Stimulated activated CD4-positive, alpha-beta T cell treated with anti-CD3 and anti-CD28 coated beads, Interleukin-2, amount 100 ng/mL, for 24 hours (primary cell): ENCODE measurements at places on chromosomes 3 and 15.

GRCh38 chr15:67136802-67137201, 71.4 kb downstream of the SMAD3 start:
- no peak for DNase-seq

DNA sequence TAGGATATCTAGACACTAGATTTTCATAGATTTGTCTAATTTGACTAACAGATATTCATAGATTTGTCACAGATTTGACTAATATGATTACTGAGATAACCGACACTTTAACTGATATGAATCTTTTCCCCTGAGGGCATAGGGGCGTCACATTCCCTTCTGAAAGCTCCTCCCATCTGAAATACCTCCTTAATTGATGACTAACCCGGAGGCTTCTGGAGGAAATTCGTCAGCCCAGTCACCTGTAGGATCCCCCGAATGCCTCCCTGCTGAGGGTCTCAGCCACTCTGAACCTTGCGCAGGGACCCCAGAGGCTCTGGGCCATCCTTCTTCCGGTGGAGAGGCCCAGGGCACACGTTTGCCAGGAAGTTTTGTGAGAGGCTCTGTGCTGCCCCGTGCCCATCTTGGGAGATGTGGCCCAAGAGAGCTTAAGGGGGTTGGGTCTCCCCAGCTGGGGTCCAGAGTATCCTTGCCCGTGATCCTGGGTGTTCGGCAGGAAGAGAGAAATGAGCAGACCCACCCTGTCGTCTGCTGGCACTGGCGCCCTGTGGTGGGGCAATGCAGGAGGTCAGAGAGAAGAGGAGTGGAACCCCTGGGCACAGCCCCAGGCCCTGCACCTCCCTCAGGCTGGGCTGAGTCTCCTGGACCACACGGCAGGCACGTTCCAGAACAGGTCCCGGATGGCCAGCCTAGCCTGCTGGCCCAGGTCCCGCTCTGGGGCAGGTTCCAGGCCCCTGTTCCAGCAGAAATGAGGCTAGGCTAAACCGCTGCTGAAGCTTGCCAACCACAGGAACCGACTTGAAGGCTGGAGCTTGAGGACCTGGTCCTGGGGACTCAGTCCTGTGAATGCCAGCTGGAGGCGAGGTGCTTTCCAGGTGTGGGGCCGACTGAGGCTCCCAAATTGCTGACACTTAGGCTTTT, 1.7 kb downstream of the PLA2G4D start:
- DNase-seq = no peak

DNA sequence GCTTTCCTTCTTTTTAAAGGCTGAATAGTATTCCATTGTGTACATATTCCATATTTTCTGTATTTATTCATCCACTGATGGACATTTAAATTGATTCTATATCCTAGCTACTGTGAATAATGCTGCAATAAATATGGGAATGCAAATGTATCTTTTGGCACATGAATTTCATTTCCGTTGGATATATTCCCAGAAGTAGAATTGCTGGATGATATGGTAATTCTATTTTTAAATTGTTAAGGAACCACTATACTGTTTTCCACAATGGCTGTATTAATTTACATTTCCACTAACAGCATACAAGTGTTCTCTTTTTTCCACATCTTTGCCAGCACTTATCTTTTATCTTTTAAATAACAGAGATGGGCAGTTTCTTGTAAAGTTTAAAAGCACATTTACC, 302.7 kb downstream of the CTNNB1 start:
- no peak for DNase-seq

GRCh38 chr3:142916605-142917004, 27.7 kb upstream of the PCOLCE2 start:
- no peak for DNase-seq

- no peak for DNase-seq
These were observed 84.4 kb downstream of the THSD4 start for GRCh38 chr15:71199384-71200351.

DNA sequence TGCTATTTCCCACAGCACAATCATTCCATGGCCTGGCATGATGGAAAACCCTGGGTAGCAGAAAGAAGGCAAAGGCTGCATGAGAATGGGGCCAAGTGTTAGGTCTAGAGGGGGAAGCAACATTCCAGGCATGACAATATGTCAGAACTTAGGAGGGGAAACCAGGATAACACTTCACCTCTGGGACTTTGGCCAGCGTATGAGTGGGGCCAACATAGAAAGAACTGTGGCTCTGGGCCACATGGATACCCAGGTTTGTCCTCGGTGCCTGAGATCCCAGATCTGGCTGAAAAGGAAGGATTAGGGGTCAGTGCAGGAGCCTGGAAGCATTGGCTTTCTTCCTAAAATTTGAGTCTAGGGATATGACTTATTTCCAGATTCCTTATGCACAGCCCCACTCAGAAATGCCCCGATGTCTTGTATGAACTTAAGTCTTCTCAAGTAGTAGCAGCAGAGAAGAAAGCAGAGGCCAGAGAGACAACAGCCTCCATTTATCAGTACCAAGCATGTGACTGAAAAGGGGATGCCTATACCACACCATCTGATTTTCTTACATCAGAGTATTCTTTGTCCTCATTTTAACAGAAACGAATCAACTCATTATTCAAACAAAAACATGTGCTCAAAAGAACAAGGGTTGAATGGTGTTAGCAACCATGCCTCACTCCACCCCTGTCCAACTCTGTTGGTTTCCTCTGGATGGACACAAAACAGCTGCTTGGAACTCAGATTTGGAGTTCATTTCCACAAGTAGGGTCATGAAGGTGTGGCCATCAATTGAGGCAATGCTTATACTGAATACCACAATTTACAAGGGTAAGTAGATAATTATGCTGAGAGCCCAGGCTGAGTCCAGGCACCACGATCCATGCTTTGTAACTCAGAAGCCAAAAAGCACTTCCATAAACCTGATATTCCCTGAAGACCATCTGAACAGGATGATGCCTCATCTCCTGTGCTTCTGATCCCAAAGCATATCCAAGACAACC, 43.7 kb upstream of the NDUFB4 start:
- no peak for DNase-seq

DNA sequence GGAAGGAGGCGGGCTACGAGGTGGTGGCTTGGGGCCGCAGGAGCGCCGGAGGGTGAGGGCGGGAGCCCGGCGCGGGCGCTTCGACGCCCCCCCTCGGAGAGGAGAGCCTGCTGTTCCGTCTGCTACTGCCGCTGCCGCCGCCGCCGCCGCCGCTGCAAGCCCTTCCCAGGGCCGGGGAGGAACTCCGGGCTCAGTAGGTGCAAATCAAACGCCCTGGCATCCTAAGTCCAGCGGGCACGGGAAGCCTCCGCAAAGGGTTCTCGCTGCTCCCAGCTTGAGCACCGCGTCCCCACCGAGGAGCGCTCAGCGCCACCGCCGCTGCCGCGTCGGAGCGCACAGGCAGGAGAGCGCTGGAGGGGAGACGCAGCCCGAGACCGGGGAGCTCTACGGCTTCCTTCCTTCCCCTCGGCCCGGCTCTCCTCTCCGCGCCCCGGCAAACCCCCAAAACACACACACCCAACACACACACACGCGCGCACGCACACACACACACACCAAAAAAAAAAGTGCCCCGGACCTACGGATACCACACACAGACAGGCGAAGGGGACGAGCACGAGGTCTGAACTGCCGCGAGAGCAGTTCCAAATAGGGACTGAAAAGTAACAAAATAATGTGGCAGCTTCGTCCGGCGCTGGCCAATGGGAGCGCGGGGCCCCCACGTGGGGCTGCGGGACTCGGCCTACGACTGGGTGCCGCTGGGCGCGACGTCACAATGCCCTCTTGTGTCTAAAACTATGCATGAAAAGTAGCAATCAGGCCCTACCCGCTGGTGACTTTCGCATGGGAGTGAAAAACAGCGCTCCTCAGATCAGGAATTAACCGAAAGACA, at the start of gene TLE3:
Gene TLE3 (minus strand): TSS at position 597 of the 832 bp plus-strand sequence. CDS start 1,119 bp downstream, outside the sequence.
- DNase-seq = peak; percentile 98

GRCh38 chr3:47961815-47962606, 54.2 kb downstream of the MAP4 start:
- DNase-seq = peak; percentile 6

- no peak for DNase-seq
These were observed 441.5 kb upstream of the RARB start for GRCh38 chr3:24986612-24987011.

DNA sequence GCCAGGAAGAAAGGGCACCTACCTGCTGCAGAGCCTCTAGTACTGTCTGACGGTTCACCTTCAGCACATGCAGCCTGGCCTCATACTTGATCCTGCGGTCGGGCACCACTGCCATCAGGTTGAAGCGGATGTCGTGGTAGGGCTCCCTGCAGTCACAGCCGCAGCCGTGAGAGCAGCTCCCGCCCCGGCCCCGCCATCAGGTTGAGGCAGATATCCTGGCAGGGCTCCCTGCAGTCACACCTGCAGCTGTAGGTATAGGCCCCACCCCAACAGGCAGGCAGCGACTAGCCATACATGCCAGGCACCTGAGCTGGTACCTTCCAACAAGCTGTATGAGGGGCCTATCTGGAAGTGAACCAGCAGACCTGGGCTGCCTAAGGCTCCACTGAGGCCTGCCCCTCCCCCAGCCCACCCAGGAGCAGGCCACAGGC, 38.7 kb downstream of the SEMA3G start:
- no peak for DNase-seq

DNA sequence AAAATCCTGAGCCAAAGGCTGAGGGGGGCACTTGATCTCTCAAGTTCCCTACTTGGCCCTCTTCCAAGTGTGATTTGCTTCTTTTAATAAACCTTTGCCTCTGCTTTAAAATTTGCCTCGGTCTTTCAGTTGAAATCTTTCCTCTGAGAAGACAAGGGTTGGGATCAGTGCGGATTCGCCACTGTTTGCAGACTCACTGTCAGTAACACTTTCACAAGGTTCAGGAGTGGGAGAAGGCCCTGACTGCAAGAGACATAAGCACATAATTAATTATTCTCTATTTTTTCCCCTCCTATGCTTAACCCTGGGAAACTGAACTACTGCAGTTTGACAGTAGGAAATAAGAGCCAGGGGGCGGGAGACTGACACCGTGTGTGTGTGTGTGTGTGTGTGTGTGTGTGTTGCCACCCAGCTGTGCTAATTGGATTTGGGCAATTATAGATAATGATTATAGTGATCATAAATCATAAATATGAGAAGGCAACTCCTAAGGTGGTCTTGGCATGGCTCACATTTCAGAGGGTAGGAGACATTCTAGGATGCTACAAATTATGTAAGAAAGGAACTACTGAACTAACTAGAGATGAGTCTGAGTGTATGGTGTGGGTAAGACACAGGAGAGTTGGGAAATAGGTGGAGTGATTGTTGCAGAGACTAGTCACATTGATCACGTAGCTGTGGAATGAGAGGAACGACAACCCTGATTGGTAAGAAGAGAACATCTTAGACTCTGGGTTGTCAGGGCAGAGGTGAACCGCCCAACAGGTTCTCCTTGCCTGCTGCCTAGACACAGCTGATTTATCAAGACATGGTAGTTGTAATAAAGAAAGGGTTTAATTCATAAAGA, 5.5 kb upstream of the ZNF662 start:
- no peak for DNase-seq

GRCh38 chr3:72999951-73000350, 3.3 kb downstream of the PPP4R2 start:
- no peak for DNase-seq

- no peak for DNase-seq
These were observed 805.8 kb downstream of the PLOD2 start for GRCh38 chr3:145355206-145355605.

GRCh38 chr3:9183811-9184460, 65.5 kb downstream of the SRGAP3 start:
- DNase-seq = no peak

- no peak for DNase-seq
These were observed 298.6 kb upstream of the STT3B start for GRCh38 chr3:31234145-31234544.

DNA sequence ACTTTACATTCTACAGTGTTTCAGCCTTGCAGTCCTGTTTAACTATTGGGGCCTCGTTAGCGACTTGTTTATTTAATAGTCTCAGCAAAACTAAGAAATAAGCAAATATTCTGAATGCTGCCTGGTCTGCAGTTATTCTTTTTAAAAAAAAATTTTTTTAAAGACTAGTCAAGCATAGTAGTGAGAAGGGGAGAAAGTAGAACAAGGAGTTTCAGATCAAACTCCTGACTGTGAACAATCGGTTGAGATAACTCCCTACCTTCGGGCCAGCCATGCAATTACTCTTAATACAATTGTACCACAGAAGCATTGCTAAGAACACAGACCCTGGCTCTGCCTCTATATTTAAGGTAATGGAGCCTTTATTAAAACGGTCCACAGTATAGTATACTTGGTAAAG, 5.8 kb upstream of the DUT start:
- no peak for DNase-seq

DNA sequence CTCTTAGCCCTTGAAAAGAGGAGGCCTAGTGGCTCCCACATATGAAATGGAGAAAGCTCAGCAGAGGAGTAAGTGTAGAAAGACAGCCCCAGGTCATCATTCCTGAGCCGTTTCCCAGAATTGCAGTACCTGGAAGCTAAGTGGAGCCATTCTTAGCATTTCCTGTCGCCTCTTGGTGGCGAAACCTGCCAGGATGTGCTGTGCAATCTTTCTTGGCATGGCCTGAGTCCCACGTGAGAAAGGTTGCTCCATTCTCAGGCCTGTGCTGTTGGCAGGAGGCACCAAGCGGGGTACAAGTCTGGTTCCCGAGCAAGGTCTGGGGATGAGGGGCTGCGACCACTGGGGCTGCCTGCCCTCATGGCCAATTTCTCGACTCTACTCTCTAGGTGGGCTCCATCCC, 207.2 kb upstream of the TPM1 start:
- no peak for DNase-seq

GRCh38 chr15:55737373-55737772, 5.6 kb downstream of the PRTG start:
- DNase-seq = no peak

DNA sequence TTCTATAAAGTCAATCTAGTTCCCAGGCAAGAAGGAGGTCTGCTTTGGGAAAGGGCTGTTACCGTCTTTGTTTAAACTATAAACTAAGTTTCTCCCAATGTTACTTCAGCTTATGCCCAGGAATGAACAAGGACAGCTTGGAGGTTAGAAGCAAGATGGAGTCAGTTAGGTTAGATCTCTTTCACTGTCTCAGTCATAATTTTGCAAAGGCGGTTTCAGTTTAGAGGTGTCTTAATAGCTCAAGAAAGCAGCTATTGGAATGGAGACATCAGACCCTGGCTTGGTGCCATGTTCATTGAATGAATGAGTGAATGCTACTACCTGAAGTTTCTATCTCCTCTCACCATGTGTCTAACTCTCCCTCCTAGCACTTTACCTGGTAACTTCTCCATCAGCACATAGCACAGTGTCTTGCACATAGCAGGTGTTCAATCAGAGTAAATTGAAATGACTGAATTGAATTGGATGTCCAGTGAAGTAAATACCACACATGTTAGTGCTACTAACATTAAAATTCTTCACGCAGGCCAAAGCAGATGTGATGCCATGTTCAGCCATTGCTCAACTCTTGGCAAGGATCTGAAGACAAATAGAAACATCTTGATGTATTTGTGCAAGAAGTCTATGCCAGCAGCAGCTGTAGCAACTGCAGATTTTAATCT, 28.2 kb downstream of the CLEC3B start:
- no peak for DNase-seq
